ENCODE measurements at places on chromosomes 16 and 17.

DNA sequence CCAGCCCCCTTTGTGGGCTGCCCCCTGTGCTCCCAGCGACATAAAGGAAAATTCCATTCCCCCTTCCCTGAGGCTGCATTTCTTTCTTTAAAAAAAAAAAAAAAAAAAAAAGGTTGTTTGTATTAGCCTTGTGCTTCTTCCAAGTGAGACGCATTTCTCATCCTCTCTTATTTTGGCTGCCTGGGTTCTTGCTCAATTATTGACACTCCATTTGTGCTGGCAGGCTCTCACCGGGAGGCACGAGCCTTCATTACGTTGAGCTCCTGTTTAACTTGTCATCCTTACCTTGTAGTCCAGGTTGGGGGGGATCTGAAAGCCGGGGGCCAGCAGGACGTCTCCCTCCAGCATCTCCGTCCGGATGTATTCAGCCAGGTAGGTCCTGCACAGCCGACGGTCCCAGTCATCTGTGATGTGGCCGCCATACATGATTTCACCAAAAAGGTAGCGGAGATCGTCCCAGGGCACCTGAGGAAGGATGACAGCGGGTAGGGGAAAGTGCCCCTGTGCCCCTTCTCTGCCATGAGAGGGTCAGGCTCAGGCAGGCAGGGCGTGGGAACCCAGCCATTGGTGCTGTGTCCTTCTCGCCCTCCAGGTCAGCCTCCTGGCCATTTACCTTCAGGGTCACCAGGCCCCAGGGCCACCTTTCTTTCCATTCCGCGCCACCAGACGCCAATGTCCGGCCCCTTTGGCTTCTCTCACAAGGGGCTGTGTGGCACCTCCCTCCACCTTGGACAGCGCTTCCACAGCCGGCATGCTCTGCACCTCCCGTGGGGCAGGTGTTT lies 50.6 kb downstream of the PGS1 start:
- no peak for DNase-seq

- DNase-seq: no peak
Observed at GRCh38 chr17:72110231-72110941, 10.4 kb upstream of the SOX9 start.

DNA sequence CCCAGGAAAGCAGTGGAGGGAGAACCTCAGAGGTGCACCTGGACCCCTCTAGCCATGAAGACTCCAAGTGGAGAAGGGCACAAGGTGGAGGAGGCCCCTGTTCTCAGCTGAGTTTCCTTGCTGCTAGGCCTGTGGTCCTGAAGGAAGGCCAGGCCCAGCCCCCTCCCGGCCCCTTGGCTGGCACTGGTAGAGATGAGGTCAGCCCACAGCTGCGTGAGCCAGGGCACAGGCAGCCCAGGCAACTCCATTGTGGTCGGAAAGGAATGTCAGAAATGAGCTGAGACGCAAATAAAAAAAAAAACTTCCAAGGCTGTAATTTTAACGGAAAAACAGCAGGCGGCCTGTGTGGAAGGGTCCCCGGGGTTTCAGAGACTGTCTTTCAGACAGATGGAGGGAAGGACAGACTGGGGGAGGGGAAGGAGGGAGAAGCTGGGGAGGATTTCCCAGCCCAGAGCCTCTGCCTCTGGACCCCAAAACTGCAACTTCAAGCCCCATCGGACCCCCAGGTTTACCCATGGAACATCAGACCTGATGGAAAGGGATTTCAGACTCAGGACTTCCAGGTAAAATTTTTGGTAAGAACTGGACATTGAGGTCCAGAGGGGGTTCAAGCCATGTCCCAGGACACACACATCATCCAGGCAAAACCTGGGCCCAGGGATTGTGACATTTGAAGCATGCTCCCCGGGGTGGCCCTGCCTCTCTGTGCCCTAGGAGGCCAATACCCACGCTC lies 25.6 kb upstream of the MRPS23 start:
- DNase-seq: no peak

DNA sequence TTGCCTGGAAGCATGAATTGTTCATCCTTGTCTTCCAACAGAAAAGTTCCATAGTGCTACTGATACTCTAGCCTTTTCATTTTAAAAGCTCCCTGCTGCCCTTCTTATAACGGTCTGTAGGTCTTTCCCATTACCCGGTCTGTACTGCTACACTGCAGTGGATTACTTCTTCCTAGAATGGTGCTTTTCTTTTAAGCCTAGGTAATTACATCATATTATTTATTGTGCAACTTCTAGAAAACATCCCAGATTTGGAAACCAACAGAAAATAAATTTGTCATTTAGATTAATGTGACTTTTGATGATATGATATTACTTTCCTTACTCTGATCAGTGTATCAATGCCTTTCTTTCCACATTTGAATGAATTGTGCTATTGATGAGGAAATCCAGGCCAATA lies 199.4 kb downstream of the TANC2 start:
- DNase-seq: no peak
